ENCODE measurements at places on chromosomes 16 and 17.
A peak's percentile ranks its signal among the peaks of the same experiment; 100 is the strongest.

GRCh38 chr16:15777533-15778203 lies 79.2 kb downstream of the MYH11 start:
- DNase-seq, result no peak

GRCh38 chr17:41377546-41377945 lies 4.6 kb downstream of the KRT34 start:
- no peak for DNase-seq

DNA sequence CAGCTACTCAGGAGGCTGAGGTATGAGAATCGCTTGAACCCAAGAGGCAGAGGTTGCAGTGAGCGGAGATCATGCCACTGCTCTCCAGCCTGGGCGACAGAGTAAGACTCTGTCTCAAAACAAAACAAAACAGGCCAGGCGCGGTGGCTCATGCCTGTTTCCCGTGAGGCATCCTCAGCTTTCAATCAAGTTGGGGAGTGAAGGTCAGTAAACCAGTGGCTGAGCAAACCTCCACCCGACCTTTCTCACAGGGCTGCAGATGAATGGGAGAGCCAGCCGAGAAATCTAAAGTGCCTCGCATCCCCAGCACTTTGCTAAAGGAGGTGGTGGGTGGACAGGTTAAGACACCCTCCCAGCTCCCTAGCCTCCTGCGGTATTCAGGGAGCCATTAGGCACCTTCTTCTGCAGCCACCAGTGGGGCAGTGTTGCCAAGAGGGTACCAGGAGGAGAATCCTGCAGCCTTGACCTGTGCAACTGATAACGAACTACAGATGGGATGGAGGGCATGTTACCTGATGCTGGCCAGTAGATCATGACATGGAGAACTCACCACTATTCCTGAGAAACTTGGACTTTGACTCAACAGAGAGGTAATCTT lies 59.0 kb downstream of the KPNA2 start:
- DNase-seq, result no peak

GRCh38 chr17:28570716-28571360 lies 486 bp downstream of the PIGS start:
- peak; percentile 39 for DNase-seq

- no peak for DNase-seq
These were observed 426.0 kb upstream of the CDH11 start for GRCh38 chr16:65547772-65548446.

All from CD4-positive, alpha-beta T cell treated with Interleukin-15 for 4 hours (primary cell).